Keratinocyte (primary cell): ENCODE measurements at places on chromosomes 5 and 9. TPM values are rescaled to one million over a fixed set of nuclear protein-coding genes. Genes with fewer than 3 reads are reported as not detected.
A peak's percentile ranks its signal among the peaks of the same experiment; 100 is the strongest.

The BAAT gene
- polyA plus RNA-seq: 0.02 to 0.14 TPM (median 0.08 TPM) in 3 replicates

- no peak for DNase-seq
These were observed 22.5 kb upstream of the JAKMIP2 start for GRCh38 chr5:147805030-147805454.

GRCh38 chr5:33793276-33793675 lies 98.5 kb downstream of the ADAMTS12 start:
- no peak for DNase-seq

The OTP gene
- polyA plus RNA-seq: not detected in 3 replicates

DNA sequence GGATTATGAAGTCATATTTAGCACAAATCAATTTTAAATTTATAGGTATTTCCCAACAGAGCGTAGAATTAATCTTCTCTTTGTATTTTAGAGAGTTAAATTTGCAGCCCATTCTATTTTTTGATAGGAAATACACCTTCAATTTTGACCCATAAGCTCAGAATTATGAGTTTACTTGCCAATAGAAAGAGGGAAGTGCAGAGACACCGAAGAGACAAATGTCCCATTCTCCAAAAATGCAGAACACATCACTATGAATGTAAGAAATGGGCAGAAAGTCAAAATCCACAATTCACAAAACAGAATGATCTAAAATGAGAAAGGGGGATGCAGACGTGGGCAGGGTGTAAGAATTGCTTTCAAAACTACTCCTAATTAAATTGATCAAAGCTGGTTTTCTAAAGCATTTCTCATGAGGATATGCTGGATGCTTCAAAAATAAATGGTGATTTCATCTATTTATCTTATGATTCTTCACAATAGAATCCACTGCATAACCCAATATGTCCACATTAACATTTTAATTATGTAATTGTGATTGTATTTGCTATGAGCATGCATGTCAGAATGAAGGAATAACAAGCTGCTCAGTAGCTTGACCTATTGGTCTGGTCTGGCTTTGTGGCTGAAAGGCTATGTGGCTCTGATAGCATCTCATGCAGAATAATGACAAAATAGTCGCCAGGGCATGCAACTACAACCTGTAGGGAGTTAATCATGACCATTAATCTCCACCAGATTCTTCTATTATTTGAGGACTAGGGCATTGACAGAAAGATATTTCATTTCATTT lies 550.1 kb upstream of the CDH18 start:
- DNase-seq: no peak

The LRRC19 gene
- polyA plus RNA-seq: not detected in 3 replicates

- DNase-seq: no peak
These were observed 139.6 kb downstream of the RASEF start for GRCh38 chr9:82923092-82923911.

The CYLC2 gene
- not detected in 3 replicates for polyA plus RNA-seq

DNA sequence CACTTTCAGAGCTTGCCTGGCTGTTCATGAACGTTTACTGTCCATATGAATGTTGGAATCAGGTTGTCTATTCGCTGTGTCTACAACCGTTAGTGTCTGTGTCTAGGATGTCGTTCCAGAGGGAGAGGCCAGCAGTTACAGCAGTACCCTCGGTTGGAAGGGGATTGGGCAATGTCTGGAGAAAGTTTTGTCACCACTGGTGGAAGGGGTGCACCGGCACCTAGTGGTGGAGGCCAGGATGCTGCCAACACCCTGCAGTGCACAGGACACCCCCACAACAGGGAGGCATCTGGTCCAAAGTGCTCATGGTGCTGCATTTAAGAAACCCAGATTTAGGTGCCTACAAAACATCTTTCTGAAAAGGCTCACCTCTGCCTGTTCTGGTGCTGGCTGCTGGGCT lies 220.7 kb downstream of the FANCC start:
- DNase-seq: no peak

DNA sequence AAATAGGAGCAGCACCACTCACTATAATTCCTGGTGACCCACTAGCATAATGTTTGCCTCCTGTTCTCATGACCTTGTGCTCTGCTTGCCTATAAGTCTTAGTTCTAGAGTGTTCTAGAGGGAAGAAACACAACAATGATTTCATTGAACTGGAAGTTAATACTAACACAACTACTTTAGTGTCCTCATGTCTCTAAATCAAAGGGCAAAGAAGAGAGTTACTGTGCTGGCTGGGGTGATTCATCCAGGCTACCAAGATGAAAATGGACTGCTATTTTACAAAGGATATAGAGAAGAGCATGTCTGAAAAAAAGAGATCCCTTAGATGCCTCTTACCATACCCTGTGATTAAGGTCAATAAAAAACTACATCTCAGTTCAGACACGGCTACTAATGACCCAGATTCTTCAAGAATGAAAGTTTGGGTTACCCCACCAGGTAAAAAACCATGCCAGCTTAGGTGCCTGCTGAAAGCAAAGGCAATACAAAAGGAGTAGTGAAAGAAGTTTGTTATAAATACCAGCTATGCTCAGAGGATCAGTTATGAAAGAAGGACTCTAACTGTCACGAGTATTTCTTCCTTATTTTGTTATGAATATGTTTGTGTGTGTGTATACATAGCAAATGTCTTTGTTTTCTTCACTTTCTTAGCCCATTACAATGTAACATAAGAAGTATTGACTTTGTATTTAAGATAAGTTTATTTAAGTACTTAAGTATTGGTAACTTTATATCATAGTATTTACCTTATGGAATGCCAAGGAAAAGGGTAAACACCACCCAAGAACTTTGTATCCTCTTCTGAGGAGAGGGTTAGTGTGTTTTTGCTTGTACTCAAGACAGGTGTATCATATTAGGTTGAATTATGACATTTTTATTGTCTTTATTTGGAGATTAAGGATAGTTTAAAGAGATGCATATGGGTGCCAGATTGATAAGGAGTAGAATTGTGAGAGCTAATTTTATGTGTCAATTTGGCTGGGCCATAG lies 314.1 kb upstream of the PTGER4 start:
- no peak for DNase-seq

DNA sequence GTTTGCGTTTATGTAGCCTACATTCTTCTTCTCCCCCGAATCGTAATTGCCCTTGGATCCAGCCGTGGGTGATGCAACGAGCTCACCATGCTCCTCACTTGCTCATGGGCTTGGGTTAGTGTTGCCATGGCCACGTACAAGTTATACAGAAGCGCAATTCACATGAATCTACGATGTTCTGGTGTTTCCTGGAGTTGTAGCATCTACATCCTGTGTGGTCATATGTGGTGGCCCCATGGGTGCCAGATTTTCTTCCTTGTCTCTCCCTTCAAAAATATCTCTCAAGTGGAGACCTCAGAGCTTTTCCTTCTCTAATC lies 115.3 kb downstream of the TLE4 start:
- DNase-seq: no peak

The TAF11L5 gene
- polyA plus RNA-seq: not detected in 3 replicates

GRCh38 chr5:166379517-166379916 lies 1911.9 kb upstream of the WWC1 start:
- no peak for DNase-seq

The LECT2 gene
- 0.08 TPM in 1 of 3 replicates, not detected in the others for polyA plus RNA-seq

GRCh38 chr5:132138260-132138659 lies 64.7 kb downstream of the CSF2 start:
- peak; percentile 82 for DNase-seq

GRCh38 chr9:134049772-134050588 lies 17.8 kb downstream of the BRD3 start:
- no peak for DNase-seq

DNA sequence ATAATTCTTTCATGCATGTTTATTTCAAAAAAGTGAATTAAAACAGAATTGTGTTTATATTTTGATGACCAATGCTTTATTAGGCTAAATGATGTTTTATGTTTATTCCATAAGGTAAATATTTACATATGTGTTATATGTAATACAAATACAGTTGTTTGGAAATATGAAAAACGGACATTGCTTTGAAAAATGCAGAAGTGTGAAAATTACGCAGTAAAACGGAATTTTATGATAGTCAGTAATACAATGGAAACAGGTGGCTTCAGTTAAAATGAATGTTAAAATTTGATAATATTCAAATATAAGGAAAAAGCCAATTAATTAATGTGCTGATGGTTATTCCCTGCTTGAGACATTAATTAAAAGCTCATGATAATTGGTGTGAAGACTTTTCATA lies 1633.8 kb downstream of the MAT2B start:
- no peak for DNase-seq

The INSL4 gene
- polyA plus RNA-seq: 0.04 TPM in 1 of 3 replicates, not detected in the others

GRCh38 chr5:62017092-62017491 lies 288.9 kb upstream of the KIF2A start:
- no peak for DNase-seq

DNA sequence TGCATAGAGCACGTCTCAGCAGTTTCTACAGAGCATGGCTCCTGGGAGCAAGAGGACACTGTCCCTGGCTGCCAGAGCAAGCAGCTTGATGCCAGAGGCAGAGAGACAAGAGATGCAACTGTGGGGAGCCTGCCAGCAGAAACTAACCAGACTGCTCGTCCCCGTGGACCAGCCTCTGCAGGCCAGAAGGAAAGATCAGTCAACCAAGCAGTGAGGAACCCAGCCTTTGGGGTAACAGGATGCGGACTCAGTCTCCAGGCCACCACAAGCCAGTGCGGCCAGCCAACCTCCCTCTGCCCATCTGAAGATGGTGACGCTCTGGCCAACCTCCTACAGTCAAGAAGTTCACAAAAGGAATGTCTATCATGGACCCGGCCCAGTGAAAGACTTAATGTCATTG lies 3.7 kb downstream of the SURF4 start:
- no peak for DNase-seq

The KIAA1958 gene
- 0.77 to 1.2 TPM (median 0.84 TPM) in 3 replicates for polyA plus RNA-seq

The ORM2 gene
- polyA plus RNA-seq: not detected in 3 replicates

GRCh38 chr5:154795235-154795596 lies 40.0 kb downstream of the LARP1 start:
- DNase-seq: no peak

The SPINK5 gene
- 16.6 to 29.2 TPM (median 22.6 TPM) in 3 replicates for polyA plus RNA-seq

DNA sequence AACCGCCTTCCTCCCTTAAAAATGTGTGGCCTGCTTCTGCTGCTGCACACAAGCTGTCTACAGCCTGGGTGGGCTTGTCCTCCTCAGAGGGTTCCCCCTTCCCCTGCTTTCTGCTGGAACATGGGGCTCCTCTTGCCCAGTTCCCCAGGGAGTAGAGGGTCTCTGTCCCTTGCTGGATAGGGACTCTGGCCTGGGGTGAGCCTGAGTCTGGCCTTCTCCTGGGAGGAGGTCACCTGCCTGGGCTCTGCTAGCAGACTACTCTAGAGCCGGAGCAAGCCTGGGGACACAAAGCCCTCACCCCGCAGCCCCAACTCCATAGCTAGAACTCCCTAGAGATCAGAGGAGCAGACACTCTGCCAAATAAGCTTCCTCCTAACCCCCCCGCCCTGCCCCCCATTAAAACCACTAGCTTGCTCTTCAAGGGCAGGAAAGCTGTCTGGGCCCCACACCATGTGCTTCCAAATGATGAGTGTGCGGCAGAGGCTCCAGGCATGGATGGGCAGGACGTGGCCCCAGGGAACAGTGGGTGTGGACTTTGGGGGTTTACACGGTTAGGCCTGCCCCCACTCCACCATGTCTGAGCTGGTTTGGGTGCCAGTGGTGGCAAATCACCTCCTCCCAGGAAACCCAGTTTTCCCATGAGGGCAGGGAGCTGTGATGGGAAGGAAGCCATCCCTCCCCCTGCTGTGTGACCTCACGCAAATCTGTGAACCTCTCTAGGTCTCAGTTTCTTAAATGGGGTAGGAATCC lies 10.0 kb downstream of the TCF7 start:
- no peak for DNase-seq

DNA sequence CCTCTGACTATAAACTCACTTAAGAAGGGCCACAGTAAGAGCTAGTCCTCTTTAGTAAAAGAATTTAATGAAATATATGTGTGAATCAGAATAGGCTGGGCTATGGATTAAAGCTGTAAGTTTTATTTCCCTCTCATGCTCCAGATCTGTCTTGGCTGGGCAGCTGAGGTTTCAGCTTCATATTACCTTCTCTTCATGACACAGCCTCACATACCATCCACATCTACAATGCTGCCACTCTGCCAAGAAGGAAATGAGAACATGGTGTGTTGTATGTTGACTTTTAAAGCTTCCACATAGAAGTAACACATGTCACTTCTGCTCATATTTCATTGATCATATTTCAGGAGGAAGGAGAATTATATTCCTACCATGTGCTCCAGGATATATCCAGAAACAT lies 776.0 kb upstream of the ACO1 start:
- DNase-seq: no peak

The FREM1 gene
- polyA plus RNA-seq: under 0.01 to 0.05 TPM in 2 of 3 replicates, not detected in the other

- DNase-seq: no peak
These were observed 52.3 kb upstream of the EGFL7 start for GRCh38 chr9:136610426-136610825.

DNA sequence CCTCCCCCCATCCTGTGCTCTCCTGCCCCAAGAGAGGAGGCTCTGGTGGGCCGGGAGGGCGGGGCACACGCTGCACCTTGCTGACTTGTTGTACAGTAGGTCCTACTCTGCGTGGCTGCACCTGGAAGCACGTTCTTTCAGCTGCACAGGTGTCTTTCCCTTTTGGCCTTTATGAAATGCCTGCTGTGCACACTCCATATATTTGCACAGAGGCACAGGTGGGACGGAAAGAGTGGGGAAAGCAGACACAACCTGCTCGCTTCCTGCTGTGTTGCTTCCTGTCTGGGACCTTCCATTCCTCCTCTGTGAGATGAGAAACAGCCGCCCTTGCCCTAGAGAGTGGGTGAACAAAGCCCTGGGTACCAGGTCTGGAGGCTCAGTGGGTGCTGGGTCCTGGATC lies 4.8 kb downstream of the USP20 start:
- no peak for DNase-seq

The RANBP17 gene
- polyA plus RNA-seq: 0.65 to 0.97 TPM (median 0.82 TPM) in 3 replicates

DNA sequence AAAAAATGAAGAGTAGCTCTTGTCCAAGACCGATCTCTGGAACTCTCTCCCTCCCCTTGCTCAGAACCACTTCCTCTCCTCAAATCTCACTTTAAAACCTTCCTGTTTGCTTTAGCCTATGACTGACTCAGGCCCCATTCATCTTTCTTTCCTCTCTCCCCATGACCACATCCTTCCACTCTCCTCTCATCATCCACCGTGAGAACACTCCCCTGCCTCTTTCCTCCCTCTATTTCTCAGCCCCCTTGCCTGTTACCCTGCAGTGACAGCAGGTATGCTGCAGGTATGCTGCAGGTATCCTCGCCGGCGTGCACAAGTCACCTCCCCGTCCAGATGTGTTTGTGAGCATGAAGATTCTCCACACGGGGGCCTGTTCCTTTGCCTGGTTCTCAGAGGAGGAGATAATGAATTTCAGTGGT lies 505.3 kb downstream of the CCDC171 start:
- peak; percentile 15 for DNase-seq

The ATOSB gene
- polyA plus RNA-seq: 32.7 to 51.3 TPM (median 39.4 TPM) in 3 replicates

GRCh38 chr5:140647042-140647419 lies 399 bp downstream of the NDUFA2 start:
- no peak for DNase-seq

The FBXO38 gene
- polyA plus RNA-seq: 15.8 to 30.4 TPM (median 26.8 TPM) in 3 replicates

The ISL1 gene
- 2.4 to 4.5 TPM (median 4.4 TPM) in 3 replicates for polyA plus RNA-seq
